ENCODE measurements at places on chromosomes 13 and 19.

- peak; percentile 60 for ATAC-seq
Measured at GRCh38 chr19:13051557-13052165, 51.0 kb downstream of the LYL1 start.

- ATAC-seq, result no peak
Measured at GRCh38 chr19:49839713-49840112, 11.2 kb upstream of the PTOV1 start.

DNA sequence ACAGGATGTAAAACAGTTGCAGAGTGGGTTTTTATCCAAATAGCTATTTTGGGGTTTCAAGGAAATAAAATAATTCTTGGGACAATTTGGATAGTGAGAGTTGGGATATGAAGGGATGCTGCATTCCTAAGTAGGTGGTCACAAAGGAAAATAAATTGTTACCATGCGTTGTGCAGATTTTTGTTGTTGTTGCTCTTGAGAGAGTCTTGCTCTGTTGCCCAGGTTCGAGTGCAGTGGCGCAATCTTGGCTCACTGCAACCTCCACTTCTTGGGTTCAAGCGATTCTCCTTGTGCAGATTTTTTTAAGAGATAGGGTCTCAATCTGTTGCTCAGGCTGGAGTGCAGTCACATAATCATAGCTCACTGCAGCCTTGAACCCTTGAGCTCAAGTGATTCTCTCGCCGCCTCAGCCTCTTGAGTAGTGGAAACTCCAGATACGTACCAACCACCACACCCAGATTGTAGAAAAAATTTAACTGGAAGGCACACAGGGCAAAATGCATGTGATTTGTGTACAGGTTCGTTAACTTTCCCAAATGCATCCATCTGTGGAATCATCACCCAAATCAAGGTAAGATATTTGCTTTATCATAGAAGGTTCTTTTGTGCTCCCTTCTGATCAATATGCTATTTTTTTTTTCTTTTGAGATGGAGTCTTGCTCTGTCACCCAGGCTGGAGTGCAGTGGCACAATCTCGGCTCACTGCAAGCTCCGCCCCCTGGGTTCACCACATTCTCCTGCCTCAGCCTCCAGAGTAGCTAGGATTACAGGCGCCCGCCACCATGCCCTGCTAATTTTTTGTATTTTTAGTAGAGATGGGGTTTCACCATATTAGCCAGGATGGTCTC is 16.0 kb downstream of the SLC1A5 start:
- no peak for ATAC-seq

GRCh38 chr19:2331601-2332246 is 3.2 kb downstream of the SPPL2B start:
- no peak for ATAC-seq

DNA sequence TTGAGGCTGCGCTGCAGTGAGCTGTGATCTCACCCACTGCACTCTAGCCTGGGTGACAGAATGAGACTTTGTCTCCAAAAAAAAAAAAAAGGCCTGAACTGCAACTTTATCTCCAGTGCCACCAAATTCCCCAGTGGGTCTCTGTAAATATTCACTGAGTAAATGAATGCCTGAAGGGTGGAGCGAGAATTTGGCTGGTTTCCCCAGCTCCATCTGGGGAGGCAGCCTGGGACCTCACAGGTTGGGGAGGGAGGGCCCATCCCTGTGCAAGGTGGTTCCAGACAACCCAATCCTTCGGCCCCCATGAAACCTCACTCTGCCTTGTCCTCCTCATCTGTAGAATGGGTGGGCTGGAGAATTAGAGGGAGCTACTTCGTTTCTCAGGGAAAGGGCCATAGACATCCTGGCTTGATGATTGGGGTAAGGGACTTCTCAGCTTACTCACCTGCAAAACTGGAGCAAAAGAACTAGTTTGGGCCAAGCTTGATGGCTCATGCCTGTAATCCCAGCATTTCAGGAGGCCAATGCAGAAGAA is 4.2 kb upstream of the PKN1 start:
- ATAC-seq, result no peak

DNA sequence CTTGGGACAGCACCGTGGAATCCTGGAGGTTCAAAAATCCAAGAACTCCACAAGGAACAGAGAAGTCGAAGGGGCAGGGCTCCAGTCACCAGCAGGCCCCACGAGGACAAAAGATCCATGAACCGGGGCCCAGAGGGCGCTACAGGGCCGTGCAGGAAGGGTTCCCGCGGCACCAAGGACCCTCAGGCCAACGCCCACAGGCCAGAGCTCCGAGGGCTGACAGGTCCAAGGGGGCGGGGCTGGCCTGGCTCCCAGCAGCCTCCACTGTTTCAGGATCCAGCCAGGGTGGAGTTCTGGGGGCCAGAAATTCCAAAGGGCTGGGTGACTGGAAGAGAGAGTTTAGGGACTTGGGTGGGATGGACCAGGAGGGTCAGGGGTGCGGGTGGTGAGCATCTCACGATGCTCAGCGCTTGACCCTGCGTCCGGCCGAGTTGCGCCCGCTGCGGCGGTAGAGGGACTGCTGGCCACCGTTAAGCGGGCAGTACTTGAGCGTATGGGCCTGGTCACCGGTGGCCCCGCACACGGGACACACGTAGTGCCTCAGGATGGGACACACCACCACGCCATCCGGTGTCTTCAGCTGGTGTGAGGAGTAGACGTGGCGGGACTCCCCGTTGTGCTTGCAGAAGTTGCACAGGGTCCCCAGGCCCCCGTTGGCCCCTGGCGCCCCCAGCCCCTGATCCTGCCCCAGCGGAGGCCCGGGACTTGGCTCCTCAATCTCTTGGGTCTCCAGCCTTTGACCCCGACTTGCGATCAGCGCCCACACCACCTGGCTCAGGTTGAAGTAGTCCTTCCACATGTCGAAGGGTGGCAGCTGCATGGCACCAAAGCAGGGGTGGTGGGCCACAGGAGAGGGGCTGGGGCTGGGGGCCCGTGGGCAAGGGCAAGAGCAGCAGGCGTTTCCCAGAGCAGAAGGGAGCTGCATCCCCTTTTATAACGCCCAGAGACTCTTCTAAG is at the start of gene NANOS2:
Gene NANOS2 (minus strand): TSS at position 905 of the 957 bp plus-strand sequence. CDS start 85 bp downstream, at position 820.
- ATAC-seq, result peak; percentile 22

GRCh38 chr13:74966814-74967424 is 515.0 kb downstream of the TBC1D4 start:
- ATAC-seq, result no peak

DNA sequence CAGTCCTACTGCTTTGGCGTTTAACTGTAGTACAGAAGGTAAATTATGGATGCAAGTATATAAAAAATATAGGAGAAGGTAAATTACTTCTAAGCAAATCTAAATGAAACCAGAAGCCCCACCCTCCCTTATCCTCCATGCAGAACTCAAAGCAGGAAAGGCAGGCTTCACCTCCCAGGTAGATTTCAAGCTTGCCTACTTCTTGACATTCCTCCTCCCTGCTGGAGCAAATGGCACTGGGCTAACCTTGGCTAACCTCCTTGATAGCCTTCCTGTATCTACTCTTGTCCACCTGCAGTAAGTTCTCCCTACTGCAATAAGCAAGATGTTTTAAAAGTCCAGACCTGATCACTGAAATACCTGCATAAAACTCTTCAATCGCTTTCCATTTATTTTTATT is 396.0 kb downstream of the IRS2 start:
- ATAC-seq, result no peak

GRCh38 chr13:35724446-35724845 is 248.0 kb upstream of the MAB21L1 start:
- no peak for ATAC-seq

DNA sequence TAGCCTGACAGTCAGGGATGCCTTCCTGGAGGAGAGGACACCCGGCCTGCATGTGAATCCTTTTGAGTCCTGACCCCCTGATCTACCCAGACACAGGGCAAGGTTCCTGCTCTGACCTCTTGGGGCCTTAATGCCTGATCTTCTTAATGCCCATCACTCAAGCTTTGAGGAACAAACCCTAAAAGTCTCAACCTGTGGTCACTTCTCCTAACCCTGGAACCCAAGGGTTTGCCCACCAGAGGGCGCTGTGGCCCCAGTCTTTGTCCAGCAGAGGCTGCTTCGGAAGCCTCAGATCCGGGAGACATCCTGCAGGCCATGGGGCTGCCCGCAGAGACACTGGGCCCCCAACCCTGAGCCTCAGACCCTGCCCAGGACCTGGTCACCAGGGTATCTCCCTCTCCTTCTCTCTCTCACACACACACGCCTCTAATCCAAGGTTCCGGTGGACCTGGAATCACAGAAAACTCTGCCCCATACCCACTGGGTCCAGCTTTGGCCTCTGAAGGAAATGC is 9.8 kb upstream of the DPF1 start:
- peak; percentile 73 for ATAC-seq

GRCh38 chr13:114235697-114236096 is 1.0 kb downstream of the CDC16 start:
- no peak for ATAC-seq

GRCh38 chr19:7720351-7720750 is 11.6 kb downstream of the CLEC4G start:
- no peak for ATAC-seq

DNA sequence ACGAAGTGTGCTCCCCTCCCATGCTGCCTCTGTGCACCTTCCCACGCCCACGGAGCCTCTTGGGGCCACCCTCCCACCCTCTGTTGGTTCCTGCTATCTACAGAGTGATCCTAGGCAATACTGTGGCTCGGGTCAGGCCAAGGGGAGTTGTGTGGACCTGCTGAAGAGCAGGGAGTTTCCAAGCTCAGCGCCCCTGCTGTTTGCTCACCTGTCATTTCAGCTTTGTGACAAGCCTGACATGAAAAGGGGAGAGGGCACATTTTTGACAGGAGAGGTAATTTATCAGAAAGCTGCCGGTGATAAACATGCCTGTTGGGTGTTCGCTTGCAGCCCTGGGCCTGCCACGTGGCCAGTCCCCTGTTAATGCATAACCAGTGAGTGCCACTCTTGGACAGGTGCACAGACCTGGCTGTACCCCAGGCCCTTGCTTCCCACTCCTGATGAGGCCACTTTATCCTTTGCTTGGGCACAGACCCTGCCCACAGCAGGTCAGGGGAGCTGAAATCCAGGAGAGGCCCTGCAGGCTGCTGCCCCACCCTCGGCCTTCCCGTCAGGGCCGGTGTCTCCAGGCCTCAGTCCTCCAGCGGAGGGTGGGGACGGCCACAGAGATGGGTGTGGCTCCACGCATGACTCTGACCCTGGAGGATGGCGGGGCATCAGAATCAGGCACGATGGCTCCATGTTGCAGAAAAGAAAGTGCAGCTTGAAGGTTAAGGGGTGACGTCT is 201.5 kb upstream of the GPR12 start:
- no peak for ATAC-seq

- no peak for ATAC-seq
Measured at GRCh38 chr13:47017476-47017875, 120.6 kb upstream of the HTR2A start.

DNA sequence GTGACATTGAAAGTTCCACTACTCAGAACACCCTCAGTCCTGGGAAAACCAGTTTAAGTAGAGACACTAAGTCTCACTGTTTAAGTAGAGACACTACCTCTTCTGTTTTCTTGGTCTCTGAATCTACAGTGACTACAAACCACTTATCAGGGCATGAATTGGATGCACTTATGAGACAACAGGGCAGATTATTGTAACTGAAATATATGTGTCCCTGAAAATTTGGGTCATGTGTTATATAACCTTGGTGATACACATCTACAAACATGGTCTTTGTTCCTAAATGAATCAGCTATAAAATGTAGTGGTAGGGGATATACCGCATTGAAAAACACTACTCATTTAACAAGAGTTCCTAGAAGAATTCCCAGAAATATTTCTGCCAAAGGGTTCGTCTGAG is 55.7 kb downstream of the SERP2 start:
- no peak for ATAC-seq

DNA sequence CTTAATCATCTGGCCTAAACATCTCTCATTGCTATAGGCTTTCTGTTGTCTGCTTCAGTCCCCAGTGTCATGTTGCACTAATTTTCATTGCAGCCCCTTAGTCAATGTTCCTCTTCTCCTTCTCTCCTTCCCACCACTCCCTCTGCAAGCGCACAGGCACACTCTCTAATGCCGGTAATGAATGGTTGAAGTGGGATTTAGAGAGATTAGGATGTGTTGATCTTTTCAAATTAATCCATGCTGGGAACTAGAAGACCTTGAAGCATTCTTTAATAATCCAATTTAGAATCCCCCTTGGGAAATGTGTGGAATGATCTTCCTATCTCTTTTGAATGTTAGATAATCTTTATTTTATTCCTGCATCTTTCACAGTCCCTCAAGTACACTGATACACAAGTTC is 33.2 kb upstream of the NDFIP2 start:
- ATAC-seq, result no peak

- peak; percentile 22 for ATAC-seq
Measured at GRCh38 chr19:34365463-34366401, 736 bp downstream of the GPI start.

GRCh38 chr13:59677430-59677829 is 486.3 kb downstream of the DIAPH3 start:
- ATAC-seq, result no peak

- ATAC-seq, result peak; percentile 83
Measured at GRCh38 chr13:29362849-29363604, 232.5 kb downstream of the SLC7A1 start.

GRCh38 chr19:19559931-19560330 is 21.9 kb downstream of the CILP2 start:
- ATAC-seq, result no peak

DNA sequence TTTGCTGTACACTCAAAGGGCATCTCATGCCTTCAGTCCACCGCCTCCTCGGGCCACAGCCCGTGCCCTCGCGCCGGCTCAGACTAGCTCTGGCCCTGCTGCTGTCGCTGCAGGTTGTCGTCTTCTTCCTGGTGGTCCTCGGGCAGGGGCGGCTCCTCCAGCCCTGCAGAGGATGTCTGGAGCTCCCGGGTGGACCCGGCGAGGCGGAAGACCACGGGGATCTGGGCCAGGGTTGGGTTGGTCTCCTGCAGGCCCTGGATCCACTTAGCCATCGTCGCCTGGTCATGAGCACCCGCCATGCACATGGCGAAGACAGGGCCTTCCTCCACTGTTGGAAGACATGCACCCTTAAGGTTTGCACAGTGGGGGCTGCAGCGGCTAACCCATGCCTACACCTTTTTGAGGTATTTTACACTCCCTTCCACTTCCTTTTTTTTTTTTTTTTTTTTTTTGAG is 489 bp upstream of the ZNF653 start:
- ATAC-seq, result peak; percentile 30

DNA sequence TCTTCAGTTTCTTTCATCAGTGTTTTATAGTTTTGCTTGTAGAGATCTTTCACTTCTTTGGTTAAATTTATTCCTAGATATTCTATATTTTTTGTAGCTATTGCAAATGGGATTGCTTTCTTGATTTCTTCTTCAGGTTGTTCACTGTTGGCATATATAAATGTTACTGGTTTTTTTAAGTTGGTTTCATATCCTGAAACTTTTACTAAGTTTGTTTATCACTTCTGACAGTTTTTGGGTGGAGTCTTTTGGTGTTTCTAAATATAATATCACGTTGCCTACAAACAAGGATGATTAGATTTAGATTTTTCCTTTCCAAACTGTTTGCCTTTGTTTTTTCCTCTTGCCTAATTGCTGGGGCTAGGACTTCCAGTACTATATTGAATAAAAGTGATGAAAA is 109.7 kb downstream of the PAN3 start:
- no peak for ATAC-seq

- ATAC-seq, result peak; percentile 69
Measured at GRCh38 chr13:42991898-42992763, at the start of gene EPSTI1. Gene EPSTI1, minus strand, starts transcription at chr13:42992241. Its CDS starts 76 bp downstream, at chr13:42992165.

GRCh38 chr19:40081411-40081810 is 9.3 kb downstream of the ZNF780A start:
- no peak for ATAC-seq
